IPS DF 19.7 (cell line): ENCODE measurements at places on chromosomes 12 and 14.

DNA sequence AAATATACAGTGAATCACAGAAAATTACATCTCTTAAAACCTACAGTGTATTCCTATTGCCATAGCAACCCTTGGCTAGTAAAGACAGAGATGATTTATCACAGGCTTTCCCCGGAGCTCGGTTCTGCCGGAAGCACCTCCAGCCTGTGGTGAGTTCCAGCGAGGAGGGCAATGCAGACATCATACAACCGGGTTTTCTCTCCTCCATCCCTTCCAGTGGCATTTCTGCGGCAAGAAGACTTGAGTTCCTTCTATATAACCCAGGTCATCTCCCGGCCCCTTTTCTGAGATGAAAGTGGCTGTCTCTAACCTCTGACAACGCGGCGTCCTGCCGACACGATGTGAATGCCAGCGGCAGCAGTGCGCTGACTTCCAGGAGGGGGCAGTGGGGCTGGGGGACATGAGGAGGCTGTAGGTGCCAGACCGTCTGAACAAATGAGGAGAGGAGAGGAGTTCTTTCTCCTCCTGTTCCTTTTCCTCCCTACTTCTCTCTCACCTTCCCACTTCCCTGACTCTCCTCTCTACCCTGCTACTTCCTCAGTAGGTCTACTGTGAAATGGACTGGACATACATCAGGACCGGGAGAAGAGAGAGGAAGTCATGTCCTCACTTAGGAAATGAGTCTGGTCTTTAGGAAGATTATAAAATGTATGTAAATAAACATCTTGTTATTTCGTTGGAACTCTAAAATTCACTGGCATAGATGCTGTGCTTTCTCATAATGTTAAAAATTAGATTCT lies 68.6 kb upstream of the MAX start:
- no peak for DNase-seq

DNA sequence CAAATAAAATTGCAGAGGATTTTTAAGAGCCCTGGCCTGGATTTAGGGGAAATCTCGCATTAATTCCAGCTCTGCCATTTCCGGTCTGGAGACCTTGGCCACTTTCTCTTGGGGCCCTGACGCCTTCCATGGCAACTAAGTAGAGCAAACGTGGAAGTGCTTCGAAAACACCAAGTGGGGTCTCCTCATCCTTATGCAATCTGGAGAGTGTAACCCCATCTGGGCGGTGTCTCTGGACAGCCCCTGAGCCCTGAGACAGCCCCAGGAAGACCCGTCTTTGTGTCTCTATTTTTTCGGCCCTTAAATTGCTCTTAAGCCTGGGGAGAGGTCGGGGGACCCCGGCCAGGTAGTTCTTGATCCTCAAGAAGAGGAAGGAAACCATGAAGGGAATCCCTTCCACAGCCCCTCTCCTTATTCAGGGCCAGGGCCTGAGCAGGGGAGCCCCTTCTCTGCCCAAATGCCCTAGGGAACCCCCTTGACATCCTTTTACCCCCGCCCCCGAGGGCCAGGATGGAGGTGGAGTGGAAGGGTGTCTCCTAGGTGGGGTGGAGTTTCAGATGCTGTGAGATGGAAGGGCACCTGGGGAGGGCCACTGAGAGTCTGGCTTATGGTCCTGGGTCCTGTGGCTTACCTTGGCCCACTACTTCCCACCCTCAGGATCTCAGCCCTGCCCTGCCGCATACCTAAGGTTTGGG lies 17.6 kb upstream of the NR4A1 start:
- DNase-seq: no peak

DNA sequence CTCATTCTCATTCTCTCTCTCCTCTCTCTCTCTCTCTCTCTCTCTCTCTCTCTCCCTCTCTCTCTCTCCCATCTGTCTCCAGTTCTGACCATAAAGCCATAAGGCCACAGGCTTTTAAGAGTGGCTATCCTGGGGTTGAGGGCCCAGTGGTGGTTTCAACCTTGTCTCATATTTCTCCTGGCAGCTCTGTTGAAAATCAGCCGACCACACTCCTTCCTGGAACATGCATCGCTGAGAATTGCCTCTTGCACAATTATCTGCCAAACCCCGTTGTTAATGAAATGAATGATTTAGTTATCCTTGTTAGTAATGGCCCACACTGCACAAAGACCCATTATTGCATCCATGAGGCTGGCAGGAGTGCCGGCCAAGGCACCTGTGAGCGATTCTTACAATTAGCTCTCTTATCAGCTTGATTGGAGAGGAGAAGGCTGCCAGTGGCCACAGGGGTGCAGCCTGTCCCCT lies 30.4 kb upstream of the KCNA5 start:
- no peak for DNase-seq

- DNase-seq: no peak
Measured at GRCh38 chr12:93921521-93921920, 226.9 kb upstream of the PLXNC1 start.

DNA sequence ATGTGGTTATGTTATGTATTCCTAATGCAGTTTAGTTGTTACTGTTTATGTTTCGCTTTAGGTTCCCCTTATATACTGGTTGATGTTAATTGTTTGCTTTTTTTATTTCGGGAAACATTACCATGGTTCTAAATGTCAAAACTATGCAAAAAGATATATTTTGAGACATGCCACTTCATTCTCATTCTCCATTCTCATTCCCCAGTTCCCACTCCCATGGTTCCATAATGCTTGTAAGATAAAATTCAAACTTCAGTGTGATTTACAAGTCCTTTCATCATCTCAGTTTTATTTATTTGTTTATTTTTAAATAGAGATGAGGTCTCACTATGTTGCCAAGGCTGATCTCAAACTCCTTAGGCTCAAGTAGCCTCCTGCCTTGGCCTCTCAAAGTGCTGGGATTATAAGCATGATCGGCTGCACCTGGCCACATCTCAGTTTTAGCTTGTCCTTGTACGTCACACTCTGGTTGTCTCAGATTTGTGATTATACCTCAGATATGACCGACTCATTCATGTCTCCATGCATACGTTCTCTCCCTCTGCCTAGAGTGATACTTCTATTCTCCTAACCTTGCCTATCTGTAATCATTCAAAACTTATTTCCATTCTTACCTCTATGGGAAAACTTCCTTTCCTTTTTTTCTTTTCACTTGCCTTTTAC lies 407.8 kb upstream of the RGS6 start:
- DNase-seq: no peak

- no peak for DNase-seq
Measured at GRCh38 chr12:2944401-2945047, 14.7 kb upstream of the TEAD4 start.

GRCh38 chr14:97107760-97108159 lies 310.6 kb downstream of the VRK1 start:
- DNase-seq: no peak

GRCh38 chr14:63933110-63933509 lies 80.3 kb downstream of the SYNE2 start:
- no peak for DNase-seq

GRCh38 chr12:121064116-121064515 lies 25.1 kb upstream of the OASL start:
- DNase-seq: no peak

DNA sequence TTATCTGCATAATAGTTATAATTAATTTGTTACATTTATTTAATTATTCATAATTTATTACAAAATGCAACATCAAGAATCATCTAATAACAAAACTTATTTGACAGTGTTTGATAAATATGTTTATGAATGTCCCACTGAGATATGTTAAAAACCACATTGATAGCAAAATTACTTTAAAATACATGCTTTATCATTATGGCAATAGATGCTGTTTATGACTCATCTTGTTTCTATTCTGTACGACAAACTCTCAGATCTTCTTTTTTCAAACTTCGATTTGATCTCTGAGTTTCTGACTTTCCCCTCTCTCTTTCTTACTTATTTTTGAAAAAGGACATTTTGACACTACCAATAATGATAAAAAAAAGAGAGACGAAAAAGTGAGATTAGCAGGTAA lies 56.8 kb upstream of the LRRK2 start:
- no peak for DNase-seq

DNA sequence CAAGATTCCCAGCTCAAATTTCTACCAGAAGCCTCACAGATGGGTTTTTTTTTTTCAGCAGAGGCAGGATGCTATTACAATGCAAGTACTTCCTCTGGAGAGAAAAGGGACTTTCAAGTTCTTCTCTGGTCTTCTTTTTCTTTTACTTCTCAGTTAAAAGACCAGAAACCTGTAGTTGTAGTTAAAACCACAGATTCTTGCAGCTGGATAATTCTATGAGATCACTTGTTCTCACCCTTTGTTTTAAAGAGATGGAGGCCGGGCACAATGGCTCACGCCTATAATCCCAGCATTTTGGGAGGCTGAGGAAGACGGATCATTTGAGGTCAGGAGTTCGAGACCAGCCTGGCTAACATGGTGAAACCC lies 47.6 kb upstream of the OVCH1 start:
- no peak for DNase-seq

- DNase-seq: no peak
Measured at GRCh38 chr12:79255288-79255687, 390.7 kb downstream of the SYT1 start.

GRCh38 chr12:4862809-4863208 lies 46.9 kb upstream of the KCNA1 start:
- no peak for DNase-seq

DNA sequence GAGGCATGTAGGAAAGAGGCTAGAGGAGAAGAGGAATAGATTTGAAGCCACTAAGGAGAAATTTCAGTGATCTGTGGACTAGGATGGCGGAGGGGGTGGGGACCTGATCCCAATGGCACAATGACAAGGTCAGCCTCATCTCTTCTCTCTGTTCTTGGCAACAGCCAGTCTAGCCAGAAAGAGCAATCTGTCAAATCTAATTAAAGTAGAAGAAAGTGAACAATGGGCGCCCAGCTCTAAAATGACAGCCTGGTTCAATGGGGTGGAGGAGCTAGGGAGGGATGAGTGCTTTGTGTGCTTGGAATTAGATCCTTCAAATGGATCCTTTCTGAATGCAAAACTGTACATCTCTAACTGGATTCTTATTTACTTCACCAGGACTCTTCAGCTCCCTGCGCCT lies 37.2 kb upstream of the TUBA1C start:
- no peak for DNase-seq

GRCh38 chr12:80157645-80158044 lies 58.3 kb downstream of the OTOGL start:
- DNase-seq: no peak

DNA sequence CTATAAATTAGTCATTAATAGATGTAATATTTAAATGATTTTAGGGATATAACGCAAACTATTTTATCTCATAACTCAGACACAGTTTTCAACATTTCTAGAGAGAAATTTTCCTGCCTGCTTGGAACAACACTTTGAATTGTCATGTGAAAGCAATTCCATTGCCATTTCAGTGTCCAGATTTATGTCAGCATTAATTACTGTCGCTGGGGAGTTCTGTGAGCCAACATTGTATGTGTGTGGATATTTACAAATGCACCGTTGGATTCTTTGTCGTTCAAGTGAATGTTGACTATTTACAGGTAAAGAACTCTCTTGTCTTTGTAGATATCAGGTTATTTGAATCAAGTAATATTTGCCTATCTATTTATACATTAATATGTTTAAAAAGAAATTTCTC lies 465.3 kb upstream of the RGS6 start:
- DNase-seq: no peak

- no peak for DNase-seq
Measured at GRCh38 chr12:93299262-93299846, 78.4 kb upstream of the NUDT4 start.

GRCh38 chr12:70074510-70074909 lies 168.7 kb upstream of the CNOT2 start:
- DNase-seq: no peak

- no peak for DNase-seq
Measured at GRCh38 chr14:60650373-60650961, 1.2 kb upstream of the SIX1 start.

- DNase-seq: no peak
Measured at GRCh38 chr14:66268802-66269334, 217.3 kb upstream of the CCDC196 start.

DNA sequence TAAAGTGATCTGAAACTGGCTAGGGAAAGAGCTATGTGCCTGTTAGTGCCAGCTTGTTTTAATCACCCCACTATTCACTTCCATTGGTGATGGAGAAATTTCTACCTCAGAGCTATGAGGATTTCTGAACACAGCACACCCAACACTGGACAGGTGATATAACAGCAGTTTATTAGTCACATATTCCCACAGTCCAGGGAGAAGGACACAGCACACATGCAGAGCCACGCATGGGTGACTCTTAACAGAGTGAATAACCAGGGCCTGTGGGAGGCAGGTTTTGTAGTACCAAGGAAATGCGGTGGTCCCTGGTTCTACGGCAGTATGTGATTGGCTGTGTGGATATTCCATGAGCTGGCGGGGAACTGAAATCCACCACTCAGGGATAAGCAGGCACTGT lies 455.1 kb downstream of the BTG1 start:
- no peak for DNase-seq

DNA sequence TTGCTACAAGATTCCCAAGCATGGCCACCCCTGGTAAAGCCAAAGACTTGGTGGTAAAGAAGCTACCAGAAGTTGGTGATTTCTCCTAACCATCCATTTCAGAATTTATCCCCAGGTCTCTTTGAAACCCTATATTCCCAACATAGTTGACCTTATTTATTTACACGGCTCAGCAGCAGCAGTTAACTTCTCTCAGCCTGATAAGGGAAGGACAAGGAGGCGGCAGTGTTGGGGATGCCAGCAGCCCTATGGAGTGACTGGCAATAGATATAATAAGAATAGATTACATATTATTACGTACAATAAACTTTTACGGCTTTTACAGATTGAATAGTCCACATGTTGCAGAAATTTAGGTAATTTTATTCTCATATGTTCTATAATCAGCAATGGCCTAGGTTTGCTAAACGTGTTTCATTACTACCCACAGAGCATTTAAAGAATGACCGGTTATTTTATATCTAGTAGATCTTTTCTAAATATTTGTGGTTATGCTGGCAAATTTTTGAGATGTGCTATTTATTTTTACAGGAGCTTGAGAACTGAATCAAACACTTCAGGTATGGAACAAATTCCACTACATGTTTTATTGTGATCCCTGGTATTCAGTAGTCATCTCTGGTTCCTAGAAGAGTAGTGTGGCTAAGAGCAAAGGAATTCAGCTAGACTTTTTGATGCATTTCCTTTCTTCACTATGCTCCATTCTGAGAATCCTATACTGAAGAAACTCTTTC lies 19.8 kb upstream of the PALS1 start:
- no peak for DNase-seq

GRCh38 chr12:85804663-85805062 lies 31.5 kb downstream of the RASSF9 start:
- DNase-seq: no peak

DNA sequence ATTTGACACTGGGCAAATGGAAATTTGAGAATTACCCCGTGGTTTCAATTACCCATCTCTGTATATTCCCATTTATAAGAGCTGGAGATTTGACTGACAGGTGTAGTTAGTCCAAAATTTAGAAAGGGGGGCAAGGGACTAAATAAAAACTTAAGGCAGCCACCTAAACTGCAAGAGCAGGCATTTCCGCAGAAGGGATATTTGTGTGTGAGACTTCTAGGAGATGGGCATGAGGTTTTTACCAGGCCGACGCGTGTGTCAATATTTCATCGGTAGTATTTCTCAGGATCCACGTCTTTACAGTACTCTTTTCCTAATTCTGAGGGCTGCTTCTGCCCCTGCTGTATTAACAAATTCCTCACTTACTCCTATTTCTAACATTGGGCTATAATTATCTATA lies 1.4 kb downstream of the FAR2 start:
- no peak for DNase-seq

- DNase-seq: no peak
Measured at GRCh38 chr12:68007033-68007432, 17.8 kb downstream of the IFNG-AS1 start.

- no peak for DNase-seq
Measured at GRCh38 chr14:75064205-75064567, 362 bp upstream of the ACYP1 start.

GRCh38 chr12:122250047-122250446 lies 16.2 kb downstream of the VPS33A start:
- DNase-seq: no peak
